HS-5 (cell line): ENCODE measurements at places on chromosomes 6 and 20.

GRCh38 chr20:55790178-55790577 is 215.1 kb downstream of the CBLN4 start:
- no peak for DNase-seq

DNA sequence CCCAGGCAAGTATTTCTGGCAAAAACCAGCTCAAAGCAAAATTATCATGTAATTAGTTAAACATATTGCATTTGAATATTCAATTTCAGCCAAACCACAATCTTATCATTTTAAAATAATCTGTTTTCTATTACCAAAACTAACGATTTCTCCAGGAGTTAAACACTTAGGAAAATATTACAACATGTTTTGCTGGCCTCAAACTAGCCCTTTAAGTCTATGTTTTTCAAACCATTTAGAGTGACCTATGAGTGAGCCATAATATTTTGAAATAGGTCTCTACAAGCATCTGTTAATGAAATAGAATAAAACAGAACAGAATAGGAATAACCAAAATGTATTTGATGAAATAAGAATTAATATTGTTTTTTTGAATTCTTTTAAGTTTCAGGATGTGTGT is 370.9 kb downstream of the COL12A1 start:
- DNase-seq, result no peak

GRCh38 chr6:14210077-14210476 is 92.5 kb downstream of the CD83 start:
- DNase-seq, result no peak

DNA sequence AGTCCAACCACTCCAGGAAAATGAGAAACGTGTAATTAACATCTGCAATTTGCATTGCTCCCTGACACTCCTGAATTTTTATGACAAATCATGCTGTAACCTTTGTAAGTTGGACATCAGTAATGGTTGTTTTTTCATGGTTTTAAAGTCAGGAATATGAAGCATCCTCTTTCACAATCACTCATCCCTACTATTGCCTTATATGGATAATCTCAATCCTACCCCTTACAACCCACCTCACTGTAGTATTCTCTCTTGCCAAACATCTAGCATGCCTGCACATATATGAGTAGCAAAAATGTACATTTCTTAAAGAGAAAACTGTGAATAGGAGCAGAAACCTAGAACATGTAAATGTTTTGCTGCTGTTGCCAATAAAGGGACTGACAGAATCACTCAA is 729.5 kb downstream of the KIF16B start:
- no peak for DNase-seq

- DNase-seq, result no peak
Measured at GRCh38 chr6:32288426-32288825, 64.6 kb upstream of the NOTCH4 start.

DNA sequence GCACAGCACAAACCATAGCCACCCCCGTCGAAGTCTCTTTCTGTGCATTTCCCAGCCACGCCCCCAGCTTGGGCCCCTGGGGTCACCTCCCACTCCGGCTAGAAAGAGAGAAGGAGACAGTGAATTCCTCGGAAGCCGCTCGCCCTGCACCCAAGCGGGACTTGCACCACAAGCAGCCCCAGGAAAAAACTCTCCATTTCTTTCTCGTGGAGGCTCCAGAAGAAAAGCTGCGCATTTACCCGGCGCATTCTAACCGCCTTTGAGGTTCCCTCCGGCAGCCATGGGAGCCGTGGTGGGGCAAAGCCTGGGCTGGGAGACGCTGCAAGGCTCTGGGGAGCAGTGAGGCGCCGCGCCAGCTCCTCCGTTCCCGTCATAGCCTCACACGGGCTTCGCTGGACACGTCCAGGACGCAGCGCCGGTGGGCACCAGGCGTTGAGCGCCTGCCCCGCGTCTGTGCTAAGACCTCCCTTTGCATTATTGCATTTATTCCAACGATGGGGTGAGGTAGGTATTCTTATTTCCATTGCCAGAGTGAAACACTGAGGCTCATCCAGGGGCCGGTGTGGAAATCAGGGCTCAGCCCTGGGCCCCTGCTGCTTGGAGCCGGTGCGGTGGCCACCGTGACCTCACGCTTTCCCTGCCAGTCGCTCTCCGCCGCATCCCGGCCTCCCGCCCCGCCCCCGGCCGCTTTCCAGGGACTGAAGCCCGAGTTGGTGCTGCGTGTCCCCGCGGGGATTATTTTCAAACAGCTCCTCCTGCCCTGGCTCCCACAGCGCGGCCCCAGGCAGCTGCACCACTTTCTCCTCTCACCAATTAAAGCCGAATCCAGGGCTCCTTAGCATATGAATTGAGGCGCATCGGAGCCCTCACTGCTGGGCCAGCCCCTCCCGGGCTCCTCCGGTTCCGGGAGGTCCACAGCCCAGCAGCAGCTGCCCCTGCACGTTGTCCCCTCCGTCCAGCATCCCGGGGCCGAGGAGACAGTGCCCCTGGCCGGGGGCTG is 148.3 kb upstream of the AFDN start:
- no peak for DNase-seq

DNA sequence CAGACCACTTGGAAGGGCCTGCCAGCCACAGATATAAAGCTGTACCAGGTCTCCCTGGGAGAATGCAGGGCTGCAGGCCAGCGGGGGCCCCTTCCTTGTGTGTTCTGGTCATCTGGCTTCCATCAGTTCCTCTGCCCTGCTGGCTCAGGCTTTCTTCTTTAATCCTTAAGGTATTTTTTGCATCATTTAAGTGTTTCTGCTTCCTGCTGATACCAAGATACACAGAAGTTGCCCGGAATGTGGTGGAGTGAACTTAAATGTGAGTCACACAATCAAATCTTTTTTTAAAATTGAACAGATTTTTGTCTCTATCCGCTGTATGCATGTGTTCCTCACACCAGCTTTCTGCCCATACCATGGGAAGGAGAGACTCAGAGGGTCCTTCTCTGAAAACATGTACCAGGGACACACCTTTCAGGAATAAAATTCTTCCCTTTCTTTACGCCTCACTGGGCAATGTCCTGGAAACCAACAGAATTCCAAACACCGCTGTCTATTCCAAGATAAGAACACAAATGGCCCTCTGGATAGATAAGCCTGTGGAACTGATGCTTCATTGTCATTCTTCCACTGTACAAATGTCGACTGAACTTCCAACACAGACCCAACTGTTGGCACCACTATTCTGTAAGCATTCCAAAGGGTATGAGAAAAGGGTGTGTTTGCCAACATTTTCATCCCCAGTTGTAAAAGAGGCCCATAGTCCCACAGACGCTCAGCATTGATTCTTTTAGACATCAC is 206.2 kb upstream of the MYLIP start:
- DNase-seq, result peak; percentile 50

DNA sequence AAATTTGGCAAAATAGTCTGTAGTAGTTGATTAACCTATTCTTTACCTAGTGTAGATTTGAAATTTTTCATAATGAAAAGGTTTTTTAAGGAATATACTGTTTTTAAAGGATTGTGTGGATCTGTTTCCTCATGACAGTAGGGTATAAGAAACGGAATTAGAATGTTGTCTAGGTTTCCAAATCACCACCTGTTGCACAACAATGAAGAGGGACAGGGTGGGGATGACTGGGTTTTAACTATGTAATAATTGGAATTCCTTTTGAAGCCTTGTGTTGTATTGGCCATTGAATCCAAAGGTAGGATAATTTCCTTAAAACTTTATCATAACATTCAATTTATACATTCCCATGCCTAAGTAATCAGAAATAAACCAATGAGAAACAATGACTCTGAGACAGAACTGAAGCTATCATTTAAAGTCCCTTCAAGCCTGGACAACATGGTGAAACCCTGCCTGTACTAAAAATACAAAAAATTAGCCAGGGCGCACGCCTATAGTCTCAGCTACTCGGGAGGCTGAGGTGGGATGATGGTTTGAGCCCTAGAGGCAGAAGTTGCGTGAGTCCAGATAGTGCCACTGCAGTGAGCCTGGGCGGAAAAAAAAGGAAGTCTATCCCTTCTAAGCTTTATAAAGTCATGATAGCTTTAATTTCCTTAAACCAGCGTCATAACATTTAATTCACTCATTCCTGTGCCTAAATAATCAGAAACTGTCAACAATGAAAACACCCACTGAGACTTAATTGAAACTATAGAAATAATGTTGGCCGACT is 18.3 kb upstream of the SLC17A5 start:
- DNase-seq, result no peak

DNA sequence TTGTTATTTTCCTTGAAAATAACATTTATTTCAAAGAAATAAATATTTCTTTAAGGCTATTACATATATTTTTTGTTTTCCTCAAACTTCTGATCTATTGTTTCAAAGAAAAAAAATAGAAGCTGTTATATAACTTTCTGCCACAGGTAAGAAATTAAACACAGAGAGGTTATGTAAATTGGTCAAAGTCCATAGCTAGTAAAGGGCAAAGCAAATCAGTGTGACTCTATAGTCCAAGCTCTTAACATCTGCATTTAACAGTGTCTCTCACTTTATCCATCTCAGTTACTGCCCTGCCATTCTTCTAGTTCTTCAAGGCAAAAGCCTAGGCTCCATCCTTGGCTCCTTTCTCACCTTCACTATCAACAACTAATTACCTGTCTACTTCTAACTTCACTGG is 57.1 kb downstream of the RWDD2A start:
- no peak for DNase-seq

DNA sequence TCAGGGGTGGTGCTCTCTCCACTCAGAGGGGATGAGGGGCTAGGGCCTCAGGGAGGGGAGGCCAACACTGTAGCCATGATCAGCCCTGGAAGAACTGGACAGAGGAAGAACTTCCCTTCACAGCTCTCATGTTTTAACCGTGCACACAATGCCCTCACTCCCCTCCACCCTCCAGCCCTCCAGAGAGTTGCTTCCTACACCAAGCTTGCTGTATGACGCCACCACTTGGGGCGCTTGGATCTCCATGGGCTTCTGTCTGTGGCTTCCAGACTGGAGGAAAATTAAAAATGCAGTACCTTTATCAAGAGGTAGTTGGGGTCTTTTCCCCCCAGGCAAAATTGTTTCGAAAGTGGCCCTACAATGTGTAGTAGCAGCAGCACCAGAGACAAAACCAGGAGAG is 48.4 kb downstream of the ARHGAP40 start:
- no peak for DNase-seq

- no peak for DNase-seq
Measured at GRCh38 chr6:130366107-130367005, 539 bp downstream of the TMEM200A start.

GRCh38 chr6:142871910-142872331 is 73.1 kb downstream of the HIVEP2 start:
- DNase-seq, result peak; percentile 62

DNA sequence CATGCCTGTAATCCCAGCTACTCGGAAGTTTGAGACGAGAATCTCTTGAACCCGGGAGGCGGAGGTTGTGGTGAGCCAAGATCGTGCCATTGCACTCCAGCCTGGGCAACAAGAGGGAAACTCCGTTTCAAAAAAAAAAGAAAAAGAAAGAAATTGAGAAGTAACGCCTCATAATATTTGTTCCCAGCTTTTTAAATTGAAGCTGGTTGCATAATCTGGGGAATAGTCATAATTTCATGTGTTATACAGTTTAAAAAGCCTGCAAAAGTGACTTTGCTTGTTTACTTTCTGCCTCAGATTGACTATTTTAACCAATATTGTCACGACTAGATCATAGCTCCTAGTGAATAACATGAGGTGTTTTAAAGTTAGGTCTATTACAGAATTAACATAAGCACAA is 7.2 kb downstream of the FAM217B start:
- DNase-seq, result no peak

GRCh38 chr6:43292763-43293318 is 5.2 kb upstream of the SLC22A7 start:
- DNase-seq, result no peak

- DNase-seq, result no peak
Measured at GRCh38 chr6:90928051-90928450, 341.2 kb upstream of the MAP3K7 start.

- DNase-seq, result no peak
Measured at GRCh38 chr6:27899543-27899942, 12.7 kb downstream of the OR2B2 start.

- no peak for DNase-seq
Measured at GRCh38 chr20:25216199-25216945, 20.9 kb downstream of the ENTPD6 start.

GRCh38 chr6:105598264-105598663 is 195.4 kb upstream of the PREP start:
- DNase-seq, result no peak

GRCh38 chr6:53437557-53438202 is 88.9 kb upstream of the ELOVL5 start:
- DNase-seq, result peak; percentile 37

DNA sequence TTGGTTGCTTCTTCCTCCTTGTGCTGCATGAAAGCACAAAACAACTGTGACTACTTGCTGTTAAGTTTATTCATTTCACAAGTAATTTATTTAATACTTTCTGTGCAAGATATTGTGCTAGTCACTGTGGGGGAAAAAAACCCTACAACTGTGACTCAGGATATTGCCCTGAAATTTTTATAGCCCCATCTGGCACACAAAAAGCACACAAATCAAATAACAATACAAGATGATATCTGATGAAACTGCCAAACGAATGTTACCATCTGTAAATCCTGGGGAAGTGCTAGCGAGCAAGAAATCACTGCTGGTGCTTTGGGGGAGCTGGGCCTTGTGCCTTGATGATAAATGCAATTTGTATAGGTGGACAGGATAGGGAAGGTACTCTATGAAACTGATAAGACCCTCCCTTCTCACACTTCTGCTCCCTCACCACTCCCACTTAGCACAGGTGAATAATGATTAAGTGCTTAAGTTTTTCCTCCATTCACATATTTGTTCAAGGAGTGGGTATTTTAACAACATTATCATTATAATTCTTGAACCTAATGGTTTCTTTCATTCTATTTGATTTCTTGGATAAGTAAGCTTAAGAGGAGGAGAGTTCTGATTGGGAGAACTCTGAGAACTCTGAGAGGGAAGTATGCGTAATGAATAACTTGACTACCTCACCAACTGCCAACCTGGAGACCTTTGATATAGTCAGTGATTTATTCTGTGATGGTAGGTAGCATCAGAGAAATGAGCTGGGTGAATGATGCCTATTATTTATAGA is 115.3 kb downstream of the RTN4IP1 start:
- no peak for DNase-seq

DNA sequence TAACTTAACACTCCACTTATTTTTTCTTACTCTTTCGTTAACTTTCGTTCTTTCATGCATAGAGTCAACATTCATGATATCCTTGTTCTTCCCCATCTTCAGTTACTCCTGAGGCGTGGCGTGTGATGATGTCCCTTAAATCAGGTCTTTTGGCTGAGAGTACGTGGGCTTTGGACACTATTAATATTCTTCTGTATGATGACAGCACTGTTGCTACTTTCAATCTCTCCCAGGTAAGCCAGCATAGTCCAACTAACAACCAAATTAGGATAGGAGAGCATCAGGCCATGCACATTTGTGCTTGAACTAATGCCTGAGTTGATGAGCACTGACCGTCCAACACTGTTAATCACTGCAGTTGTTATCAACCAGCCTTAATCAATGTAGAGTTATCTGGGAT is 119.6 kb downstream of the TMEM242 start:
- no peak for DNase-seq
